Liver (tissue), 10 donors: ENCODE measurements at places on chromosomes 6 and 20. TPM values are rescaled to one million over a fixed set of nuclear protein-coding genes. Genes with fewer than 3 reads are reported as not detected.

- no peak overlapping the region for H3K27ac ChIP-seq
- DNase-seq: no peak
- H3K36me3 ChIP-seq: peaks cover 2% of the 10 kb centered on the region
- H3K4me3 ChIP-seq: no peak overlapping the region
- no peaks in the 10 kb centered on the region for H3K4me1 ChIP-seq
- H3K27me3 ChIP-seq: no peaks in the 10 kb centered on the region
Observed at GRCh38 chr6:158313989-158314388, 1.7 kb downstream of the TULP4 start.

- no peaks in the 10 kb centered on the region for H3K36me3 ChIP-seq
- peaks cover 10% of the 10 kb centered on the region for H3K4me1 ChIP-seq
Observed at GRCh38 chr6:10719296-10719963, 3.4 kb upstream of the TMEM14C start.

DNA sequence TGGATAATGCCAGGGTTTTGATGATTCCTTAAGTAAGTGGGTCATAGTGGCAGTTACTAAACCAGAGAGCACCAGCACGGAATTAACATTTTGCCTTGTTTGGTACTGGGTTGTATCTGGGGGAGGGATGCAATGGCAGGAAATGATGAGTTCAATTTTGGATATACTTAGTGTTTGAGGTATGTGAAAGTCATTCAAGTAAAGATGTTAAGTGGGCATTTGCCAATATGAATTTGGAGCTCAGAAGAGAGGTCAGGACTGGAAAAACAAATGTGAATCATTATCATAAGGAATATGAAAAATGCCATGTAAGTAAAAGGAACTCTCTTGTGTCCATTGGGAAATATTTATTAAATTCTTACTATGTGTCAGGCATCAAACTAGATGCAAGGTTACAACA is 6.2 kb downstream of the PXT1 start:
- no peak for DNase-seq
- H3K36me3 ChIP-seq: no peaks in the 10 kb centered on the region
- H3K27ac ChIP-seq: no peak overlapping the region
- no peaks in the 10 kb centered on the region for H3K27me3 ChIP-seq
- H3K4me3 ChIP-seq: no peak overlapping the region

GRCh38 chr6:159913375-159913774 is 22.6 kb downstream of the MAS1 start:
- no peaks in the 10 kb centered on the region for H3K27me3 ChIP-seq
- no peak overlapping the region for H3K27ac ChIP-seq
- no peak for DNase-seq
- H3K4me1 ChIP-seq: peaks cover 38% of the 10 kb centered on the region
- H3K4me3 ChIP-seq: no peak overlapping the region

DNA sequence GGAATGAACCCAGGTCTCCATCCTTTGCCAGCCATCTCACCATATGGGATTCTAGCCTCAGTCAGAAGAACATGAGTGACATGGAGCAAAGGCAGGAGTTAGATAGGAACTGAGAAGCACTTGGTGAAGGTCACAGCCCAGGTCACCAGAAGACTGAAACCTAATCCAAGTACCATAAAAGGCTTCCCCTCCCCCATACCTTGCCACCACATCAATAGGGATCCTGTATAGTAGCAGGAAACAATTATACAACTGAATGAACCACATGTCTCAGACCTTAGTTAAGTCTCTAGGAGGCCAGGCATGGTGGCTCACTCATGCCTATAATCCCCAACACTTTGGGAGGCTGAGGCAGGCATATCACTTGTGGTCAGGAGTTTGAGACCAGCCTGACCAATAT is 49.6 kb downstream of the KIZ start:
- no peaks in the 10 kb centered on the region for H3K4me1 ChIP-seq
- no peaks in the 10 kb centered on the region for H3K27me3 ChIP-seq
- H3K27ac ChIP-seq: no peak overlapping the region
- no peak for DNase-seq
- H3K36me3 ChIP-seq: no peaks in the 10 kb centered on the region

GRCh38 chr20:7912551-7912950 is 27.7 kb downstream of the HAO1 start:
- H3K36me3 ChIP-seq: peaks cover 35% of the 10 kb centered on the region
- H3K4me1 ChIP-seq: no peaks in the 10 kb centered on the region
- H3K27me3 ChIP-seq: no peaks in the 10 kb centered on the region
- no peak for DNase-seq

The PTCRA gene
- total RNA-seq: not detected

The FGD2 gene
- total RNA-seq: 24.4 TPM

The LAMA2 gene
- 3.1 TPM for total RNA-seq

The MEI4 gene
- 0.42 TPM for total RNA-seq
